ENCODE measurements at places on chromosomes 5 and 9.

DNA sequence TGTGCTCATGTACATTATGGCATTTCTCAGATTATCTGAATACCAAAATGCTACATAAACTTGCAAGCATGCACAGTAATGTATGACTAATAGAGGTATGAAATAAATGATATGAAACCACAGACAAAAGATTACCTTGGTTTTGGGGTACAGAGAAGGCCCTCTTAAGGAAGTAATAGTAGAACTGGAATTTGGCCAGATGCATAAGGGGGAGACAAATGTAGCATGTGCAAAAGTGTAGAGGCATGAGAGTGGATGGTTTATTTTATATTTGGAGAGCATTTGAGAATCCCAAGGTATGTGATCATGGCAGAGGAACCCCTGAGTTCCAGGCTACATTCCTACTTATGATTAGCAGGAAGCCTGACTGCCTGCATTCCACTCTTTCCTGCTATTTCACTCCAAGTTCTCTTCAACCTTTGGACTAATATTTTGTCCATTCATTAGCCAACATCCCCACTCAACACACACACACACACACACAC lies 74.2 kb downstream of the MAMDC2 start:
- no peak for DNase-seq

- no peak for DNase-seq
Measured at GRCh38 chr9:114344692-114345091, 15.0 kb downstream of the ORM2 start.

DNA sequence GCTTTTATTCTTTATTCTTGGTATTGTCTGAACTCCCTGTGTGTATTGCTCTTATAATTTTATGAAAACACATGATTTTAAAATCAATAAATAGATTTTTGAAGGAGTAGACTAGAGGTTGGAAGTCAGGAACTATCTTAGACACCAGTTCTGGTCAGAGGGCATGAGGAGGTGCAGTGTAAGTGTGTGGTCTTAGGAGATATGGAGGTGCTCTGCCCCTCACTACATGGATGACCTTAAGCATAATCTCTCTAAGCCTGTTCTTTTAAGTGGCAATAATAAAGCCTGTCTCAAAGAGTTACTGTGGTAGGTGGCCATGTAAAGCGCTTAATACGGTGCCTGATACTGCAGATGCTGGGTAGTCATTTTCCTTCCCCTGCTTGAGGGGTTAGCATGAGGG lies 34.0 kb downstream of the RPS23 start:
- DNase-seq, result no peak

DNA sequence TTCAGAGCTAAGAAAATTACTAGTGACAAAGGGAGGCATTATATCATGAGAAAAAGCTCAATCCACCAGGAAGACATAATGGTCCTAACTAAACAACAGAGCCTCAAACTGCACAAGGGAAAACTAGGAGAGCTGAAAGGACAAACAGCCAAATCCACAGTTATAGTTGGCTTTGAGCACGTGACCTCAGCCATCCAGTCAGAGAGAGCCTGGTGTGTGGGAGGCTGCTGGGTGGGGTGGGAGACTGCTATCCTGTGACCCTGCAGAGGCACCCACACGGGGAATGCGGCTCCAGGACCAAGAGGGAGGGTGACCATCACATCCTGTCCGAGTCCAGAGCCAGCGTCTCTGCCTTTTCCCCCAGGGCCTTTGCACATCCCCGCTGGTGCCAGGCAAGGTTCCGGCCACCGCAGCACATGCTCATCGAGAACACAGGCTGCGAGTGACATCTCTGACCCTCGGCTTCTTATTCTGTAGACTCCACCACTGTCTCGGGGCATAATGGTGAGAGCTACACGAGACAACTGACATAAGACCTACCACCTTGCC lies 145.1 kb downstream of the PHF2 start:
- DNase-seq, result no peak

DNA sequence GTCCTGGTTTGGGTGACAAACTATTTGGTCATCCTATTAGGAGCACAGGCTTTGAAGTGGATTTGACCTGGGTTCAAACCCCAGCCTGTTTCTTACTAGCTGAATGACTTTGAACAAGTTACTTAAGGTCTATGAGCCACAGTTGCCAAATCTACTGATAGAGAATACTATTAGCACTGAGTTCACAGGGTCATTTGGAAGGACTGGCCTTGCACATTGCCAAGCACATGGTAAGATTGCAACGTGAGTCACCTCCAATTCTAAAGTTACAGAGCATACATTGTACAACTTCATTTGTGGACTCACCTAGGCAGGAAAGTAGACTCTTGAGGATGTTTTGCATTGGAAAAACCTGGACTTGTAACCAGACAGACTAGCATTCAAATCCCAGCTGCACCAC lies 38.9 kb downstream of the MFAP3 start:
- DNase-seq, result no peak

GRCh38 chr5:7784683-7785380 lies 66.1 kb downstream of the CFAP90 start:
- no peak for DNase-seq

DNA sequence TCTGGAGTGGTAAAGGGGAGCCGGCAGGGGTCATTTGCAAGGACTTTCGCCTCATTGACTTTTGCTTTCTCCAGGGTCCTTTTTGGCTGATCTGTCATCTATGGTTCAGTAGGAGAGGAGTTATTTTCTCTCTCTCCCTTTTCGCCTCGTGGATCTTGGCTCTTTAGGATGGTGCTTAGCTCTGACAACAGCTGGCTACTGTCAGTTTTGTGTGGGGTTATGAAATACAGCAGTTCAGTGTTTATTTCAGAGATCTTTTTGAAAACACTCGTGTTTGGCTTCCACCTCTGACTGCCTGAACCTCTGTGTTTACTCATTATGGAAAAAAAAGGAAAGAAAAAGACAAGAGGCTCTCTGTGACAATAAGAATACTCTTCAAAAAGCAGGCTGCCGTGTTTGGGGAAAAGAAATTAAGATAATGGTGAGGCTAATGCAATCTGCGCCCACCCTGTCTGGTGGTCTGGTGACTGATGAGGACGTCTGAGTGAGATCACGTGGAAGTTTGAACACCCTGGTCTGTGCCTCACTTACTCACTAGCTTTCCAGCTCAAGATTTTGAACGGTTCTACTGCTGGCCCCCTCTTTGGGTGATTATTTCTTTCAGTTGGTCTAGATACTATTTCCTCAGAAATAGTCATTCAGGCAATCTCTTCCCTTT lies 567.7 kb downstream of the CAAP1 start:
- no peak for DNase-seq

DNA sequence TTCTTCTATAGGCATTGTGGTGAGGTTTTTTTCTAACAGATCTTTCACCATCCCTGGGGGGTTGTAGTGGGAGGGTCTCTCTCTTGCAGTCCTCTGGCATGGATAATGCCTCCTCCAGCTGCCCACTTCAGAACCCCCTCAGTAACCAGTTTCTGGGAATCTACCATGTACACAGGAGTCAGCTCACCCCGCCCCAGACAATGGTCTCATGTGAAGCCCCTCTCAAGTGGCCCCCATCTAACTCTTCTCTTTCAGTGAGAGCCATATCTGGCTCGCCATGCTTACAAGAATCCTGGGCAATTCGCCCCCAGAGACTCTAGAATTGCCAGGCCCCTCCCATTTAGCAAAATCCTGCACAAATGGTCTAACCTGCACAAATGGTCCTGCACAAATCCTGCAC lies 144.4 kb upstream of the FSTL4 start:
- no peak for DNase-seq

GRCh38 chr9:138047469-138048040 lies 170.0 kb downstream of the CACNA1B start:
- no peak for DNase-seq

DNA sequence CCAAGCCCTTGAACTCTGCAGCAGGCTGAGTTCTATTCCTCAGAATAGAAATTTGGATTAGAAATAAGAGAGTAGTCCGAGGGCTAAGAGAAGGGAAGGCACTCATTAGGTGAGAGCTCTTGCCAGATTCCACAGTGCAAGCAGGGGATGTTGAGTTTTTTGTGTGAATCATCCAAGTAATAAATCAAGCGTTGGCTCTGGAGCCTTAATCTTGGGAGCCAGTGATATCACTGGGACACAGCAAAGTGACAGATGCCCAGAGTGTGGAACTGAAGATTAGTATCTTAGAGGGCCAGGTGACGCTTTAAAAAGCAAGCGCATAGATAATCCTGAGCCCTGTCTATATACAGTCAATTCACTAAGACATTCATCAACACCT lies 60.3 kb downstream of the FOXD1 start:
- peak; percentile 53 for DNase-seq

DNA sequence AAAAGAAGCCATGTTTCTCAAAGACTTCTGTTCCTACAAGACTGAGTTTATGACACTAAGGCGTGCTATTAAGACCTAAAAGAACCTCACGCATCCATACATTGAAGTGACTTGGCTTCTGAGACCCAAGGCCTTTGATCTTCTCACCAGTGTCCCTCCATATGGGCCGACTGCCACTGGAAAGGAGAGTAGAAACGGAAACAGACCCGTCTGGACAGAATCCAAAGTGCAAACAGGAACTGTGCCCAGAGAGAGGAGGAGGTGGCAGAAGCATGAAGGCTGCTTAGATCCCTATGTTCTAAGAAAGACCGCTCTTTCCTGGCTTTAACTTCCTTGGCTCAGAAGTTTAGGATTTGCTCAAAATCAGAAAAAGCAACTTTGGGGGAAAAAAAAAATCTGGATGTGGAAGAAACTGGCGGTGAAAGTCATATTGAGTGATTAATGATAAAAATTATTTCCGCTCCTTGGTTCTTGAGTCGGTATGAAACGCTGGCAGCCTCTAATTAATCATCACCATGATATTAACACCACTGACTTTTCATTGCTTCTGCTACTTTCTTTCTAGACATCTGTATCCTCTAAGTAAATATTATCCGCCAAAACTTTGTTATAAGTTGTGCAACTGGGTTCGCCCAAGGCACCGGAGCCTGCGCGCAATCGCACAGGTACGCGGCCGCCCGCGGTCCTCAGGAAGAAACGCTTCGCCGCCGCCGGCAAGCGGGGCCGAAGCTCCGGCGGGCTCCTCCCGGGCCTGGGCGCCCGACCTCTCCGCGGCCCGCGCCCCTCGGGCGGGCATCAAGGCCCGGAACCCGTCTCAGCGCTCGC lies 726 bp downstream of the DAP start:
- peak; percentile 59 for DNase-seq

GRCh38 chr9:131622523-131622922 lies 77.2 kb downstream of the PRRT1B start:
- no peak for DNase-seq

DNA sequence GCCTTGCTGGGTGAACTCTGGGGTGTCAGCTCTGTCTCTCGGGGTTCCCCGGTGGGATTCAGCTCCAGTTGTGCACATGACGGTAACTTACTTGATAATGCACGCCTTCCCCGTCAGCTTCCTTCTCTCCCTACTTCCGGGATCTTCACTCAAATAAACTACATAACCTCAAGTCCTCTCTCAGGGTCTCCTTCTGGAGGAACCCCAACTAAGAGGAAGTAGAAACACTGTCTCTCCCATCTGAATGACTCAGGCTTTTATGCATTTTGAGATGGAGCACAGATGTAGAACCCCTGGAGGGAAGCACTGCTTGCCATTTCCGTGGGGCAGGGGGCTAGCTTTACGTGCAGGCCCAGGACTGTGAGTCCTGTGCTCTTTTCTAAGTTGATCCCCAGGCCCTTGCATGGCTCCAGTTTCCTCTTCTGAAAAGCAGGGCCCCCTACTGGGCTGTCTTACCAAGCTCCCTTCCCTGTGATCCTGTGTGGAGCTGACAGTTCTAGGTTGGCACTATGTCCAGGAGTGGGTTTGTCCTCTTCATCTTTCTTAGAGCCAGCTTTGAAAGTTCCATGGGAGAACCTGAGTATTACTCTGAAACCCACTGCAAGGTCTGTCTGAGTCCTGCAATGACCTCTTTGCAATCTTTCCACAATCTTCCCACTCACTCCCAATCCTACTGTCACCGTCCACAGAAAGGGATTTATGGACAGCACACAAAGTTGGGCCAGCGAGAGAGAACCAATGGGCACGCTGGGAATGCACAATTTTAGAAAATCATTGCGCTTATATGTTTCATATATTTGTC lies 17.7 kb downstream of the S1PR3 start:
- no peak for DNase-seq

DNA sequence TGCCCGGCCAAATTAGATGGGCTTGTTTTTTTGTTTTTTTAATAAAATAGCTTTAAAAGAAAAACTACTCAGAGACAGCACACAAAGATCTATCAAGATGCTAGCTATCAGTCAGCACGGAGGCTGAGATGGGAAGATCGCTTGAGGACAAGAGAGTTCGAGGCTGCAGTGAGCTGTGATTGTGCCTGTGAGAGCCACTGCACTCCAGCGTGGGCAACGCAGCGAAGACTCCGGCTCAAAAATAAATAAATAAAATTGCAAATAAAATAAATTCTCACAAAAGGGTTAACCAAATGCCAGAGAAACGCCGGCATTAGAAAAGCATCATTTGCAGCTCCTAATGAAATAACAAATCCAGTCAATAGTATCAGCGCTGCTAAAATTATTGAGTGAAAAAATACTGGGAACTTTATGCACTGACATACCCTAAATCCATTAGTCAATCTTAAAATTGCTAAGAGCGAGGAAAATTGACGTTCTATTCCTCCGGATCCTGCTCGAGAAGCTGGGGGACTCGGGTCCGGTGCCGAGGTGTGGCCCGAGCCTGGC lies 681 bp downstream of the CPLANE1 start:
- DNase-seq, result no peak

- DNase-seq, result no peak
Measured at GRCh38 chr9:117485176-117485575, 70.3 kb upstream of the ASTN2 start.

DNA sequence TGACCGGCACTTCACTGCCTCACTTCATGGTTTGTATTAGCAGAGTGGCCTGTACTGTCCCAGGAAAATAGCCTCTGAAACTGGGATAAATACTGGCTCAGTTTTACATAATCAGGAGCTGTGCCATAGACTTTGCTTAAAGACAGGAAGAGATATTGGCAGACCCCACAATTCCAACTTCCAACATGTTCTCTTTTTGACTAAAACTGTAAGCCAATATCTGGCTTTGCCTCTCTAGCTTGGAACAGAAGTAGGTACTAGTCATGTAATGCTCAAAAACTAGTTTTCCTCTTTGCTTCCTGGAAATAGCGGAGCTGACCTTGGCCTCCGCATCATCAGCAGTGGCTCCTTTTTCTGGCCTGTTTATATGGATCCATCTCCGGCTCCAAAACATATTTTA lies 276.9 kb downstream of the CDH9 start:
- no peak for DNase-seq

DNA sequence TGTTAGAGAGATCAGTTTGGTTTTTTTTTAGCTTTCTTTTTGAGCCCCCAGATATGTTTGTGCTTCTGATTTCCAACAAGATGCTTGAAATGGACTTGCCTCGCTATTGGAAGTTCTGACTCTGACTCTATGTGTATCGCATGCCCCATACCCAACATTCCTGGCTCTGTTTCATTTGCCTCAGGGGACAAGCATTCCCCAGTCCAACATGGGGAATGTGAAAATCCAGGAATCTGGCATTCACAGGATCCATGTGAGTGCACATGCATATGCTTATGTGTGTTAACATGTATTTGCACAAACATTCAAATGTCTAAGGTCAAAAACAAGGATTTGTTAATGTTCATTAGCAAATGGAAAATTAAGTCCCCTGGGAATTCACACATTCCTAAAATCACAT lies 233.9 kb downstream of the TLR4 start:
- no peak for DNase-seq

Data from H54 (cell line).